ENCODE measurements at places on chromosomes 1 and 21. TPM values are rescaled to one million over a fixed set of nuclear protein-coding genes. Genes with fewer than 3 reads are reported as not detected.

DNA sequence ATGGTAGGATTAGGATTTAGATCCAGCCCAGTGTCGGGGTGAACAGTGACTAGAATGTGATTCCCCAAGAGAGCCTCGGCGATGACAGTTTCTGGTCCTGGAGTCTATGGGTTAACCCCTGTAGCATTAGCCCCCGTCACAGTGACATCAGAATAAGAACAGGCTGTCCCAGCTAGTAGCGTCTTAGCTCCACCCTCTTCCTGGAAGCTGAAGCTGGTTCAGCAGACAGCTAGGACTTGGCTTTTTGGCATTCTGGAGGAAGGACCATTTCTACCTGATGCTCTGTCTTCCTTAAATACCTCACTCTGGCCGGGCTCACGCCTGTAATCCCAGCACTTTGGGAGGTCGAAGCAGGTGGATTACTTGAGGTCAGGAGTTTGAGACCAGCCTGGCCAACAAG lies 5.0 kb downstream of the NDUFS2 start:
- no peak for DNase-seq

The BTBD19 gene
- 2.6 TPM for total RNA-seq

The KRTAP19-3 gene
- total RNA-seq, result not detected

The RUNX3 gene
- total RNA-seq, result 2.9 TPM

DNA sequence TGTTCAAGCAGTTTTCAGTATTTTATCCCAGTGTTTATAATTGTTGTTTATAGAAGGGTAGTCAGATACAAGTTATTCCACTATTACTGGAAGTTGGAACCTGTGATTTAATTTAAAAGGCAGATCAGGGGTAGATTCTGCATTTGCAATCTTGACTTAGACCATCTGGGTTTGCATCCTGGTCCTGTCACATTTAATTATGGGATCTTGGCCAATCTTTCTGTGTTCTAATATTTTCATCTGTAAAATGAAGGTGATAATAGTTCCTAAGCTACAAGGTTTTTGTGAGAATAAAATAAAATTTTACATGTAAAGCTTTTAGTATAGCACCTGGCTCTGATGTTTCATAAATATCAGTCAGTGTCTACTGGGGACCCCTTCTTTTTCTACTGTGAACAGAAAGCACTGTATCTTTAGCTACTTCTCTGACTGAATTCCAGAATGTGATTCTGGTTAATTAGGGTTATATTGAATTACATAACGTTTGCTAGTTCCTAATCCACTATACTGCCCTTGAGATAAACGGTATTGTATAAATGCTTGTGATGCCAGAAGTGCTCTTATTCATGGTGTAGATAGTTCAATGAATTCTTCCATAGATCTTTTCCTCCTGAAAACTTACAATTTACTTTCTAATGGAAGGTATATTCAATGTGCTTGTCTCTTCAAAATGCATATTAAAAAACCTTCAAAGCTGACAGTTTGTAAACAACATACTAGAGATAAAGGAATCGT lies 131.0 kb downstream of the KCNK1 start:
- no peak for DNase-seq

The KANK4 gene
- 0.78 TPM for total RNA-seq

GRCh38 chr1:184242507-184242943 lies 144.3 kb upstream of the C1orf21 start:
- DNase-seq, result peak; percentile 7

DNA sequence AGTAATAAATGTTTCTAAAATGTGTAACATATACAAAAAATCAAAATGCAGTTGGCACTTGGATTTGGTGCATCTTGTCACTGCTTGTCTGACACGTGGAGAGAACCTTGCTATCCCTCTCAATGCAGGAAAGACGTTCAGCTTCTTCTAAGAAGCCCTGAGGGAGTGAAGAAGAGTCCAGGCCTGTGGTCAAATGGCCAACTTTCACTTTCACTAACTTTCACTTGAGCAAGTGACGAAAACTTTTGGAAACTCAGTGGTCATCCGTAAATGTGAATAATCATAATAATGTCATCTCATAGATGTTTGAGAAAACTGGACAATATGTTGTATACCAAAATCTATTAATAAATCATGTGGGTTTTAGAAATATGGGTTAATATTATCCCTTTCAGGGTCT lies 61.9 kb downstream of the ERG start:
- DNase-seq, result no peak

The LCA5L gene
- total RNA-seq, result 1.4 TPM

DNA sequence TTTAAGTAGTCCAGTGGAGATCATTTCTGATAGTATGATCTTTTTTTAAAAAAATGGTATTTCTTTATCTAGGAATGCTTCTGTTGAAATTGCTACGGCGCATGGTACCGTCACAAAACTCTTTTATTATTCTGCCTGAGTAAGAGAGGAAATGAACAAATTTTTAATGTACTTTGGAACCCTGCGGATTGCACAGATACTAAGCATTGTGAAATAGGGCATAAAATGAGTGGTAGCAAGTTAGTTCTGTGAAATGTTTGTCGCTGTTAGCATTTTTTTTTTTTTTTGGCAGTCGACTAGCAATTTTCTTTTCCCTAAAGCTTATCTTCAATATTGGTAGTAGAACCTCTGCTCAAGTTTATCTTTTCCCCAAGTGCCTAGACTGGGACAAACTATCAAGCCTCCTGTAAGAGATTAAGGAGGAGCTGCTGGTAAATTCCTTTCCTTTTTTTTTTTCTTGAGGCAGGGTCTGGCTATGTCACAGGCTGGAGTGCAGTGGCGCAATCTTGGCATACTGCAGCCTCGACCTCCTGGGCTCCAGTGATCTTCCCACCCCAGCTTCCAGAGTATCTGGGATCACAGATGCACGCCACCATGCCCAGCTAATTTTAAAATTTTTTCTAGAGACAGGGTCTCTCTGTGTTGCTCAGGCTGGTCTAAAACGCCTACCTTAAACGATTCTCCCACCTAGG lies 2.2 kb downstream of the ITSN1 start:
- no peak for DNase-seq

DNA sequence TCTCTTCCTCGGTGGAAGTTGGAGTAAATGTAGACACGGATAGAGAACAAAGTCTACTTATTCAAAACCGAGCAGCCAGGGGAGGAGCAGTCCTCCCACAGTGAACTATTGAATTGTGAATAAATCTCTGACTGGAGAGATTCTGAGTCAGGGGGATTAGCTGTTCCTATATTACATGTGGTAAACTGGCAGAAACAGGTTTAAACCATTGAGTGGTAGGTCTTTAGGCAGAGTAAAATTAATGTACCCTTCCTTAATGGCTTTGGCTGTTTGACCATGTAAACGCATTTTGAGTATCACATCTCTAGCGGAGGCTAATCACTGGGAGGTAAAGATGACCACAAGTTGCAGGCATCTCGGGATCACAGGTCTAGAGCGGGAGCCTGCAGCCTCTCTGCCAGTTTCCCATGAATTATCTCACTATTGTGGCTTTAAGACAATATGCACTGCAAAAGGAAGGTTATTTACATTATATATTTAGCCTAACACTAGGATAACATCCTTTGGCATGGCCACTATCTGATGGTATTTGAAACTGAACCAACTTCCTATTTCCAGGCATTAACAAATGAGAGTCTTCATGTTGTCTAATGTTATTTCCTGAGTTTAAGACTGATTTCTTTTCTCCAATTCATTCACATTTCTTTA lies 7.9 kb upstream of the DISC1 start:
- no peak for DNase-seq

GRCh38 chr1:201894343-201895119 lies 5.8 kb downstream of the SHISA4 start:
- no peak for DNase-seq

- DNase-seq, result no peak
Observed at GRCh38 chr1:202857136-202857610, 31.8 kb downstream of the RABIF start.

The THEM5 gene
- total RNA-seq, result not detected

DNA sequence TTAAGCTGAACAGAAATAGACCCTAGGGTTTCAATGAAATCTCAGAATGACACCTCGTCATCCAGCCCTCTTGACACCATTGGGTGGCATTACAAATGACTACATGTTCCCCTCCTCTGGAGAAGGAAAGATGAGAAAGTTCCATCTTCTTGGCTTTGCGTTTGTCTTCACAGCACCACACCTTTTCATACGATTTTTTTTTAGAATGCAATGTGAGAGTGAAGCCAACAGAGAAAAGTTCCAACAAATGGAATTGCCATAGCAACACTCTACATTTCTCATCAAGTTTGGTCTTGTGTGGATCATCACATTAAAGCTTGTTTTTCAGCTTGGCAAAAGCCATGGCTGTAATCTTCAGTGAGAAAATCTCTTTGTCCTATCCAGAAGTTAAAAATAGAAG lies 183.4 kb upstream of the SNX7 start:
- DNase-seq, result no peak

All from H4 (cell line).